GM12891 (cell line): ENCODE measurements at places on chromosomes 7 and 10.

- DNase-seq: no peak
These were observed 82.4 kb upstream of the SLC13A1 start for GRCh38 chr7:123282181-123282580.

DNA sequence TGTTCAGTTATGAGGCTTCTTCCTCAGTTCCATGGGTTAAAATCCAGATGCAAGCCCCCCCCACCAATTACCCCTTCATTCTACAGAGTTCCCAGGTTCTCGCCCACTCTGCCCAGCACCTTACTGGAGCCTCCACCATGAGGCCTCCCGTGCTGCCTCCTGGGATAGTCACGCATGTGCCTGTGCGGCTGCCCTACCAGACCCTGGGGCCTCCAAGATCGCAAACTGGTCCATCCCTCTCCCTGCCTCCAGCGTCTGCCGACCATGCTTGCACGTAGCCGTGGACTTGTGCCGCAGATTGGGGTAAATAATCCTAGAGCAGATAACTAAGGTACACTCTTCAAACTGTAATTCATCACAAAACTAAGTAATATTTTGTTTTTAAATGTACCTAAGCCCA, 611.2 kb downstream of the PTPRN2 start:
- no peak for DNase-seq

DNA sequence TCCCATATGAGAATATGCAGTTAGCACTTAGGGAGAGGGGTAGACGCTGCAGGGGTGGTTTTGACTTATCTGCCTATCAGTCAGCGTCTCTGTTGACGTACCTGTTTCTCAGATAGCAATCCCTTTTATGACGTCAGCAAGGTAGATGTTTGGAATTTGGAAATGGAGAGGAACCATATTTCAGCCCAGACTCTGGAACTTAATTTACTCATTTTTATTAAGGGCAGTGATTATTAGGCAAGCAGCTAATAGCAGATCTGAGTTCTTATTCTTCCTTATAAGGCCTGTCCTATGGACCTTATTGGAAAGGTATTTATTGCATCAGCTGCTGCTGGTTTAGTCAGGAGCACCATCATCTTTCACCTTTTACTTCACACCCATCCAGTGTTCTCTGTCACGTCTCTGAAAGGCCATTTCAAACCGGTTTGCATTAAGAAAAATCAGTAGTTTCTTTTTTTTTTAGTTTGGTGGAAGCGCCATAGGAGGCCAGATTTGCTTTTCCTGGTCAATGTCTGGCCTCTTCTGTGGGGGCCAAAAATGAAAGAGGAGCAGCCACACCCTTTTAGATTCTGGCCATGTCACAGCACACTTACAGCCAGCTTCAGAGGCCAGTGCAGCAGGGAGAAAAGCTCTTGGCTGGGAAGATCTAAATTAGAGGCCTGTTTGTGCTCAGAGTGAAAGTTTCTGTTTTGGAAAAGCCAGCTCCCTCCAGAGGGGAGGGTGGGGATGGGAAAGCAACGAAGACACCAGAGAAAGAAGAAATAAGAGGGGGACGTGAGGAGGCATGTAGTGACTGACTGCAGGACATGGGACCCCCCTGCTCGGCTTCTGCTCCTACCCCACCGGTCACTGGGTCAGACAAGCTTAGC, 146.3 kb downstream of the TCF7L2 start:
- no peak for DNase-seq

DNA sequence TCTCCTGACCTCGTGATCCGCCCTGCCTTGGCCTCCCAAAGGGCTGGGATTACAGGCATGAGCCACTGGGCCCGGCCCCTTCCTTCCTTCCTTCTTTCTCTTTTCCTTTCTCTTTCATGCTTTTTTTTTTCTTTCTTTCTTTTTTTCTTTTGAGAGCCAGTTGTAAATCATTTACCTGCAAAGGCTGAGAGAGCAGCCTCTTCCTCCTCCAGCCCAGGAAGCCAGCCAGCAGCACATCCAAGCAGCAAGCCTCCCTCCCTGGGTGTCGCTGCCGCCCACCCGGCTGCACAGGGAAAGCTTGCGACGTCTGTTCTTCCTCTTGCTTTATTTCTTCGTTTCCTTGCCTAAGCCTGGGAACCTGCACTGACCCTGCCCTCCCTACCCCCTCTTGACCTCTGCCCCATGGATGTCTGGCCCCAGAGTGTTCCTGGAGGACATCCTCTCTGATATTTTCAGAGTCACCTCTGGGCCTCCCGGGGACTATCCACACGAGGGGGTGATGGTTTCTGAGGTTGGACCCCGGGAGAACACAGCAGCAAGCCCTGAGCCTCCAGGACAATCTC, 62.8 kb upstream of the MYL10 start:
- no peak for DNase-seq
